Naive thymus-derived CD8-positive, alpha-beta T cell (primary cell): ENCODE measurements at places on chromosomes 6 and 20. TPM values are rescaled to one million over a fixed set of nuclear protein-coding genes. Genes with fewer than 3 reads are reported as not detected.

Gene TRIM31
- not detected for total RNA-seq

Gene GRIK2
- total RNA-seq, result not detected

Gene HSPA12B
- total RNA-seq, result not detected

Gene LAMA2
- not detected for total RNA-seq

DNA sequence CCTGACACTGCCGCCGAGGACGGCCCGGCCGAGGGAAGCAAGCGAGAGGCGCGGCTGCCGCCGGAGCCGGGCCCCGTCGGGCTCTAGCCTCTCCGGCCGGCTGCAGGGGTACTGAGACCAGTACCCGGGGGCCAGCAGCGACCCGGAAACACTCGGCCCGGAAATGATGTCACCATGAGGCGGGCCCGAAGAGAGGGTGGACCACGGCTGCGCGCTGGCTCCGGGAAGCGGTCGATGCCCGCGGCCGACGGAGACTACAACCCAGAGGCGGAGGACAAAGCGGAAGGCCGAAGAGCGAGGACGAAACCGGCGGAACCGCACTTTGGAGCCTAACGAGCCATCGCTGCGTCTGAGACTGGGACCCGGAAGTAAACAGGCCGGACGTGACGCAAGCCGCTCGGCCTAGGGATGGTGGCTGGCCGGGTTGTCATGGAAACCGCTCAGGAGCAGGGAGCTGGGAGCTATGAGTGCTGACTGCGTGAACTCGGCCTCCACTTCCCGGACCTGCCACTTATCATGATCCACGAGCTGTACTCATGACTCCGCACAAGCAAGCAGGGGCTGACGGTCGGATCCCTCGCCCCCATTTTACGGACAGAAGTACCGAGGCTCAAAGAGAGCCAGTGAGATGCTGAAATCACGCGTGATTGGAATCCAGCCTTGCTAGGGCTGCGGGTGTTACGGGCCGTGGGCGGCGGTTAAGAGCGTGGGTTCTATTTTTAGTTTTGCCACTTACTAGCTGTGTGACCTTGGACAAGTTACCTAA lies at the start of gene SPATA2:
SPATA2 (minus strand) TSS at position 150 of the 766 bp plus-strand sequence. CDS start 7,039 bp downstream, outside the sequence.
- H3K4me3 ChIP-seq, result peak within 1 kb of the TSS; percentile 97
- H3K4me1 ChIP-seq, result peaks cover 17% of the 10 kb centered on the region
- H3K27me3 ChIP-seq, result no peaks in the 10 kb centered on the region
- H3K36me3 ChIP-seq, result no peaks in the 10 kb centered on the region
- peak within 1 kb of the TSS; percentile 100 for H3K27ac ChIP-seq
- peak; percentile 87 for DNase-seq

DNA sequence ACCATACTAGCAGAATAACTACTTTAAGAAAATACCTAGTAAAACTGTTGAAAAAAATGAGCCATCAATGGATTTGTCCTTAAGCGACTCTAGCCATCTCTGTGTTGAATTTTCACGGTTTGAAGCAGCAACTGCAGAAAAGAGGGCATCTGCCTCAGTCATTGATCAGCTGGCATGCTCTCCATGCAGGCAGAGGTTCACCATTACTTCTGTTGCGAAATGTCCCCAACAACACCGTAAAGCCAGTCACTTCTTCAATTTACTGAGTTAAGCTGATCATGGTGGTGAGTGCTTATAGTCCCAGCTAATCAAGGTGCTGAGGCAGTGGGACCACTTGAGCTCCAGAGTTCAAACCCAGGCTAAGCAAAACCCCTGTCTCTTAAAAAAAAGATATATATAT lies 11.1 kb downstream of the TPD52L1 start:
- no peak for DNase-seq
- no peak overlapping the region for H3K27ac ChIP-seq
- no peaks in the 10 kb centered on the region for H3K36me3 ChIP-seq
- H3K4me3 ChIP-seq, result no peak overlapping the region
- H3K27me3 ChIP-seq, result peaks cover 2% of the 10 kb centered on the region

DNA sequence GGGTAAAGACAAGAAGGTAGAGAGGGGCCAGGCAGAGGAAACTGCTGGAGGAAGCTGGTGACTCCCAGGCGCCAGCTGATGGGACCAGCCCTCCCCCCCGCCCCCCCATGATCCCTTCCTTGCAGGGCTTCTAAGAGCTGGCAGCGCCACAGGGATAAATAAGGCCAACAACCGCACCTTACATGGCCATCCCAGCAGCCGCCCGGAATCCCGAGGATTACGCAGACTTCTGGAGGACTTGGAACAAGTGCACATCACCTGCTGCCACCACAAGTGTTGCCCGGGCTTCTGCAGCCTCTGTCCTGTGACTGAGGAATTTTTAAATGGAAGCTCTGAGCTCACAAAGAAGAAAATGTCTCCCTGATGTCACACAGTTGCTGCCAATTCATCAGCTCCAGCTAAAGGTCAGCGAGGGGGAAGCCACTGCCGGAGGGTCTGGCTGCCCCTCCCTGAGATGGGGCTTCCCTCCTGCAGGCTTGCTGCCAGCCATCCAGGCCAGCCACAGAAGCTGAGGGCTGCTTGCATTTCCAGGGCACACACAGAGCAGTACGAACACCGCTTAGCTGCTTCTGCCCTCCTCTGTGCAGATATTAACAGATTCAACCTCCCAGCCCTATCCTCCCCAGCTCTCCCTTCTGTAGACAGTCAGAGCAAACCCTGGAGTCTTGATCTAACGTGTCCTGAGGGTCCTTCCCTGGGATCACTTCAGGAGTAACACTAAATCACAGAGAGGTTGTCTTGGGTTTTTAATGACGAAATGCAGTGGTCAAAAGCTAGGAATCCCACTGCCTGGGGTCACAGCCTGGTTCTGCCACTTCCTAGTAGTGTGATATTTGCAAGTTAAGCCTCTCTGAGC lies 38.6 kb upstream of the PIM1 start:
- H3K27ac ChIP-seq, result no peak overlapping the region
- H3K27me3 ChIP-seq, result peaks cover 2% of the 10 kb centered on the region
- H3K4me3 ChIP-seq, result no peak overlapping the region

- H3K36me3 ChIP-seq, result no peaks in the 10 kb centered on the region
- no peaks in the 10 kb centered on the region for H3K4me1 ChIP-seq
- no peak overlapping the region for H3K4me3 ChIP-seq
- no peak for DNase-seq
Measured at GRCh38 chr20:46279103-46279502, 29.2 kb downstream of the CDH22 start.

GRCh38 chr20:59145924-59146779 lies 17.5 kb upstream of the ZNF831 start:
- peak overlapping the region; percentile 93 for H3K4me3 ChIP-seq
- peak; percentile 50 for DNase-seq
- no peaks in the 10 kb centered on the region for H3K27me3 ChIP-seq
- no peaks in the 10 kb centered on the region for H3K36me3 ChIP-seq
- H3K27ac ChIP-seq, result peak overlapping the region; percentile 97

GRCh38 chr6:71512256-71512655 lies 223.6 kb downstream of the OGFRL1 start:
- no peaks in the 10 kb centered on the region for H3K36me3 ChIP-seq
- DNase-seq, result no peak
- no peaks in the 10 kb centered on the region for H3K27me3 ChIP-seq
- H3K4me1 ChIP-seq, result no peaks in the 10 kb centered on the region
- no peak overlapping the region for H3K4me3 ChIP-seq

DNA sequence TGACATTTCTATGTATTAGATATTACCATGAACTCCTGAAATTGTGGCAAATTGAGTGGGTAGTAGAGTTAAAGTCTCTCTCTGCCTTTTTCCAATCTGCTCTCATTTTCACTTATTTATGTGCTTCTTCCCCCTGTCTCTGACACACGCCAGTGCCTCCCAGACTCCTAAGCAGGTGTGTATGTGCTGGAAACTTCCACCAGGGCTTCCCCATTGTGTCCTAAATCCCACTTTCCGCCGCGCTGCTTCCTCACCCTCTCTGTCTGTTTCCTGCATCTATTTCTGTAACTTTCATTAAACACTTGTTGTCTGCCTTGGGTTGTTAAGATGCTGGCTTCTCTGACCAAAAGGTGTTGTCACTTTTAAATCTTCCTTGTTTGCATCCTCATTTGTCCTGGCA lies 97.6 kb upstream of the HDGFL1 start:
- no peaks in the 10 kb centered on the region for H3K27me3 ChIP-seq
- H3K4me1 ChIP-seq, result no peaks in the 10 kb centered on the region
- H3K36me3 ChIP-seq, result no peaks in the 10 kb centered on the region
- DNase-seq, result no peak

DNA sequence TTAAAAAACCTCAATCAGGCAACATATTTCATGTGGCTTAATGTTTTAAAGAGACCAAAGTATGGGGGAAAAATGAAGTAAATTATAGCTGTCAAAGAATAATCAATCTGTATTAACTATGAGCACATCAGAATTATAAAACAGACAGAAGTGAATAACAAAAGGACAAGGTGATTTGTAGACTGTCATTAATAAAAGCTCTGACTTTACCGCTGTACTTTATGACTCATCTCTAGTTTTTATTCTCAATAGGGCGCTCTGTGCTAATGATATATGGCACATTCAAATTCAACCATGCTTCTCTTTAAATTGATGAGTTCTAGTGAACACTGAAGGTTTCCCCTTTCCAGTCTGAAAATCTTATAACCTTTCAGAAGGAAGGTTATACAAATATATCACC lies 72.0 kb downstream of the PREP start:
- H3K4me1 ChIP-seq, result peaks cover 9% of the 10 kb centered on the region
- H3K4me3 ChIP-seq, result no peak overlapping the region
- no peak overlapping the region for H3K27ac ChIP-seq
- H3K36me3 ChIP-seq, result peaks cover 41% of the 10 kb centered on the region
- H3K27me3 ChIP-seq, result no peaks in the 10 kb centered on the region
- no peak for DNase-seq
